AG09319 (cell line): ENCODE measurements at places on chromosomes 13 and 19.

GRCh38 chr13:32113532-32113931 lies 82.0 kb downstream of the FRY start:
- DNase-seq, result no peak

DNA sequence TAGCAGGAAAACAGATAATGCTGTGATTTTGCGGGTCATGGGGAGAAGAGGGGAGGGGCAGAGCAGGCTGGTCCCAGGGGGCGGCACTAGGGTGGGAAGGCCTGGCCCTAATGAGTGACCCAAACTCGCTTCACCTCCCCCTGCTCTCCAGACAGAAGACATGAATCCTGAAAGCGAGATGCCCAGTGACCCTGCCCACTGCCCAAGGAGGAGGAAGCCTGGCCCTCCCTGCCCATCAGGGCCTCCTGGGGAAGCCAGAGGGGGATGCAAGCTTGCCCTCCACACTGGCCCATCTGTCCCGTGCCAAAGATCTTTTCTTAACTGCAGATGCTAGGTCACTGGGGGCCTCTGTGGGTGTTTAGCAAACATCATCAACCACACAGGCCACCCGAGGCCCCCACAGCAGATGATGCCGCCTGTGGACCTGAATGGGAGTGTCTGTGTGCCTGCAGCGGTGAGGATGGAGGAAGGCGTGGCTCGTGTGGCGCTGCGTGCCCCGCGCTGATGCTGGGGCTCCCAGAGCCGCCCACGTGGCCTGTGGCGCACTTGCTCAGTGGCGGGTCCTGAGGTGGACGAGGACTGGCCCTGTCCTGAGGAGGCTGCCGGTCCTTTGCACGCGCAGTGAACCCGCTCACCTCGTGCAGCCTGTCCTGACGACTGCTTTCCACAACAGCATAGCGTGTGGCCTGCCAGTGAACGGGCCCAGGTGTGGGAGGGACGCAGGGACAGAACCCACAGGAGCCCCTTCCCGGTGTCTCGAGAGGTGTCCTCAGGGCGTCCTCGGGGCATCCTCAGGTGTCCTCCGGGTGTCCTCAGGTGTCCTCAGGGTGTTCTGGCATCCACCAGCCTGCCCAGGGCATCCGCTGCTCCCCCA lies 80.5 kb upstream of the MCF2L start:
- DNase-seq, result no peak

DNA sequence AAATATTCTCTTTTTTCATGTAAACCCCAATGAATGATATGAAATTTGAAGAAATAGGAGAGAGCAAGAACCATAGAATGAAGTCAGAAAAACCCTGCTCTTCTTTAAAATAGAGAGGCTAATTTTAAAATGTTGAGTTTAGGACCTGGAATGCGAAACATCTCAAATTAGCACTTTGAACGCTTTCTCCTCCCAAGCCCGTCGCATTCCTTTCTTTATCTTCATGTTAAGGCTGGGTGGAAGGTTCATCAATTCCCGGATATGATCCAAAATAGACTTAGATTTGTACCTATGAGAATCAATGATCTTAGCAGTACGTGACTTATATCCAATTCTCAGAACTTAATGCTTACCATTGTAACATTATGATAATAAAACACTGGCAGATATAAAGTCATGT lies 24.1 kb upstream of the LGALS16 start:
- DNase-seq, result no peak

DNA sequence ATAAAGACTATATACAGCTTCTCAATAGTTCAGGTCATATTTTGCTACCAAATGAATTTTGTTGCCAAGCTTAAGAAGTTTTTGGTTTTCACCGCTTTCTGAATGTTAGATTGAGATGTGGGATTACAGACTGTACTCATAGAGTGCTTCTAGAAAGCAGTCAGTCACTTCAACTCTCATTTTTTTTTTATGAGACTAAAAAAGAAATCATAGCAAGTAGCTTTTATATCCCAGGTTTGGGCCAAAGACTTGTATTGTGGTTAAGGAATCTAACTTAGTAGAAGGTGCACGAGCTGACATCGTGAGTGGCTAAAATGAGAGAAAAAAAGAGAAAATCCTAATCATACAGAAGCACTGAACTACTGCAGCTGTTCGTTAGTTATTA lies 2.2 kb upstream of the USPL1 start:
- DNase-seq, result no peak

- DNase-seq, result no peak
Measured at GRCh38 chr19:10583036-10583776, 3.9 kb downstream of the AP1M2 start.

- DNase-seq, result no peak
Measured at GRCh38 chr19:1859331-1859781, 4.0 kb downstream of the KLF16 start.

- no peak for DNase-seq
Measured at GRCh38 chr19:33532859-33533460, 11.4 kb upstream of the PEPD start.

GRCh38 chr19:14770944-14771839 lies 7.2 kb downstream of the ADGRE2 start:
- DNase-seq, result no peak

GRCh38 chr13:30552567-30552966 lies 65.2 kb upstream of the USPL1 start:
- DNase-seq, result no peak

DNA sequence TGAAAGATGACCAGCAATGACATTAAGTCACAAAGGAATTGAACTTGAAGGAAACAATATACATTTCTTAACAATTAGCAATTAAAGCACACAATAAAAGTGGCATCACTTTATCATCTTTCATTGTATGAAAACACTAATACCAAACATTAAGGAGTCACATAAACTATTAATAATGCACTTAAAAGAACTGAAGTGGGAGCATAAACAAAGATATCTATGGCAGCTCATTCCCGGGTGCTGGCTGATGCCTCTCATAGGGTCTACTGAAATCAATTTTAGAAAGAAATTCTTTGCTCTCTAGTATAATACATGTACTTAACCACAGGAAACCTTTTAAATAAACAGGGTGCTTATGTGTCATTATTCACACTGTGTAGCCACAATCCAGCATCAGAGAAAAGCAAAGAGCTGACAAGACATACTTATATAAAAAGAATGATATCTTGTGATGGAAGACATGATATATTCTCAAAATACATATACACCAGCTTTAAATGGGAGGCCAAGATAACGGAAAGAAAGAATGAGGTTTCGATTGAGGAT lies 1207.8 kb downstream of the EFNB2 start:
- no peak for DNase-seq

GRCh38 chr13:42113478-42113877 lies 65.0 kb downstream of the DGKH start:
- DNase-seq, result no peak

DNA sequence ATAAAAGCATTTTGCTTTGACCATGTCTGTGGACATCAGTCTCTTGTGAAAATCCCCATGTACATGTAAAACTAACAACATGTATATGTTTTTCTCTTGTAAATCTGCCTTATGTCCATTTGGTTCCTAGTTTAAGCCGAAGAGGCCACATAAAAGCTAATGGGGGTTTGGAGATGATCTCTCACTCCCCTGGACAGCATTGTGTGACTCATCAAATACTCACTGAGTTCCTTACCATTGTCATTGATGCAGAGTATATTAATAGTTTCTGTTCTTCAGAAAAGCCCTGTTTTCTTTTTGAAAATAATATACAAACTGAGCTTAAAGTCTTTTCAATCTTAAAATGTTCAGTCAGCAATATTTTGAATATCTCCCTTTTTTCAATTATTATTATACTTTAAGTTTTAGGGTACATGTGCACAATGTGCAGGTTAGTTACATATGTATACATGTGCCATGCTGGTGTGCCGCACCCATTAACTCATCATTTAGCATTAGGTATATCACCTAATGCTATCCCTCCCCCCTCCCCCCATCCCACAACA lies 536.7 kb upstream of the HTR2A start:
- no peak for DNase-seq

- no peak for DNase-seq
Measured at GRCh38 chr13:24050292-24050711, 110.2 kb upstream of the SPATA13 start.

DNA sequence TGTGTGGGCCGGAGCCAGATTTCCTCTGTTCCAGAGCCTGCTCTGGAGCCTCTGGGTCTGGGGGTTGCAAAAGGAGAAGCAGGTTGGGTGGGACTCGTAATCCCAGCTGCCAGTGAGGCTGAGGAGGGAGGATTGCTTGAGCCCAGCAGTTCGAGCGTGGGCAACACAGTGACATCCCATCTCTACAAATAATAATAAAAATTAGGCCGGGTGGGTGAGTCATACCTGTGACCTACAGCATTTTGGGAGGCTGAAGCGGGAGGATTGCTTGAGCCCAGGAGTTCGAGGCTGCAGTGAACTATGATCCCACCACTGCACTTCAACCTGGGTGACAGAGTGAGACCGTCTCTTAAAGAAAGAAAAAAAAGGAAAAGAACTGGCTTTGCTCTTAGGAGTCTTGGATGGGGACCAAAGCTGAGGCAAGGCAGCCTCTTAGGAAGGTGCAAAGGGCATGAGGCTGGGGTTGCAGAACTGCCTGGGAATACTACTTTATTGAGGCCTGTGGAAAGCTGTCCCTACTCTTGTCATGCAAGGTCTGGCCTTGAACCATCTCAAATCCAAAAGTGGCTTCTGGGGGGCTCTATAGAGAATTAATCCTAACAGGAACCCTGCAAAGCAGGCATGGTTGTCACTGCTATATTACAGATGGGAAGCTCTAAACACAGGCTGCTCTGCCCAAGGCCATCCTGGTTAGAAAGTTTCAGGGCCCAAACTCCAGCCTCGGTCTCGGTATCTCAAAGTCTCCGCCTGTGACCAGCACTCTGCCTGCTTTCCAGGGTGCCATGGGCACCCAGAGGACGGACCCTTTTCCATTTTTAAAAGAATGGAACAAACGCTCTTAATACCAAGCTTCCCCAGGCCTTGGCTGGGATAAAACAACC lies 880 bp upstream of the C19orf12 start:
- DNase-seq, result no peak

GRCh38 chr13:48858122-48858902 lies 117.4 kb upstream of the FNDC3A start:
- no peak for DNase-seq

- no peak for DNase-seq
Measured at GRCh38 chr13:100221166-100221565, 132.3 kb downstream of the PCCA start.

DNA sequence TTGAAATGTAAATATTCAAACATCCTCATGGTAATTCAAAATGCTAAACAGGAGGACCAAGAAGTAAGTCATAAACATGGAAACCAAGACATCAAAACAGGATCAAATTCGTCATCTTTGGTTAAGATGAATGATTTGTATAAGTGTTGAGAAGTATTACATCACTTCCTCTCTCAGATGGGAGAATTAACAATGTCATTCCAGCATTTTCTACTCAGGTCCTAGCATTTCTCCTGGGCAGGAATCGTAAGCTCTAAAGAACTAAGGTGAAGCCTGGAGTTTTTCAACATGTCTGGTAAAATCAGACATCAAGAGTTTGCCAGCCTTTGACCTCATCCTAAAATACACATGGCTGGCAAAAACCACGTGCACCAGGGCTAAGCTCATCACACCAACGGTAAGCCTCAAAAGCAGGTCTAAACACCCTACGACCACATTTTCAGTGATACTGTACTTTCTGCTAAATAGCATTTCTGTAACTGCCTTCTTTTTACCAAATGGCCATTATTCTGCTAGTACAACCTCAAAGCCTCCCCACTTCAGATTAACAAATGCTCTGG lies 24.8 kb downstream of the RANBP3 start:
- no peak for DNase-seq

- DNase-seq, result no peak
Measured at GRCh38 chr13:33132644-33133440, 116.6 kb downstream of the KL start.

DNA sequence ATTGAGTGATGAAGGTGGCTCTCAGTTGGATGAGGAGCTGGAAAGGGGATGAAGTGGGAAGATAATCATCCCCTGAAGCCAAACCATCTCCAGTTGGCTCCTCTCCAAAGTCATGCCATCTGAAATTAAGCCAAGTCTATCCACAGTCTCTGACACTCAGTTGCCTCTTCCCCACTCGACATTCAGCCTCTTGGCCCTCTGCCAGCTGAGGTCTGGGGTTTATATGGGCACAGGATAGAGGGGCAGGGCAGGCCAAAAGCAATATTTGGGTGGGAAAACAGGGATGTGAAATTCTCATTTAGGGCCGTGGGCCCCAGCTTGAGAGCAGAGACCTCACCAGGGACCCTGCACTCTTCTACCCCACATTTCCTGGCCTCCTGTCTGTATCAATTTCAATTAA lies 85.9 kb downstream of the SLITRK1 start:
- no peak for DNase-seq

DNA sequence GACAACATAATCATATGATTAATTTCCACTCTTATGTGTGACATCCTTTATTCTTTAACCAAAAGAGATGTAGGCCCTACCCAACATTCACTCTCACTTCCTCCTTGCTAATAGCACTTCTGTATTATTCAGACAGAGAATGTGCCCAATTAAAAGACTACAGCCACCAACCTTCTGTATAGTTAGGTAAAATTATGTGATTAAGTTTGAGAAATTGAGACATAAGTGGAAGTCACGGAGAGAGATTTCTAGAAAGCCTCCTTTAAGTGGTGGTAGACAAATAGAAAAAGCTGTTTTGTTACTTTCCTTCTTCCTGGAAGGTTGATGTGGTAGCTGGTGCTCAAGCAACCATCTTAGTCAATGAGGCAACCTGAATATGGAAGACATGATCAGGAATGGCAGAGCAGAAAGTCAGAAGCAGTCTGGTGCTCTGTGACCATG lies 14.8 kb downstream of the EPSTI1 start:
- DNase-seq, result no peak

DNA sequence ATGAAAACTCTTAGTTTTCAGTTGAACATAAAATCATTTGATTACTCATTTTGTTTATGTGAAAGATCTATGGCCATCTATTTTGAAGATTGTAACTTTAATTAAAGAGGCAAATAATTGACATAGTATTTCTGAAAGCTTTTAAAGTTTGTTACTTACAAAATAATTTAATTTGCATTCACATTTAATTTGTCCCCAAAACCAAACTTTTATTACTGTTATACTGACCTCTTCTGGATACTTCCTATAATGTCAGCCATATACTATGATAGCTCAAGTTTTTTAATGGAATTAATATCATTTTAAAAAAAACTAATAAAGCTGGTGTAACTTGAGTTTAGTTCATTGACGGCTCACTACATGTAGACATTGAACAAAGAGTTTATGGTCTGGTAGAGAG lies 4.9 kb upstream of the SGCG start:
- no peak for DNase-seq

GRCh38 chr13:89988206-89988605 lies 1359.3 kb upstream of the MIR17HG start:
- no peak for DNase-seq

DNA sequence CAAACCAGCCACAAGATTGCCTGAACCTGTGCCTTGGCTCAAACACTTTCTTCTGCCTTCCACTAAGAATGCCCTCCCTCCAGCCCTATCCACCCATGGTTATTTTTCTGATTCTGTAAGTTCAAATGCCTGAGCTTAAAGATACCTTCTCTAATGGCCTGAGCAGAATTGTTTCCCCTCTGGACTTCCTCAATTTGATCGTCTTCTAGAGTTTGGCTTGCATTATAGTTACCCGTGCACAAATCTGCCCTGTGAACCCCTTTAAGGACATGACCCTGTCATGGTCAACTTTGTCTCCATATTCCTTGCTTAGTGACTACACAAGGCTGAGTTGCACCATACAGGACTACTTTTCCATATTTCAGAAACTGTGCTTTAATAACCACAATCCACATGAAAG lies 481.0 kb downstream of the FOXO1 start:
- DNase-seq, result no peak

- DNase-seq, result no peak
Measured at GRCh38 chr19:1847348-1847683, 967 bp downstream of the REXO1 start.
